ENCODE measurements at places on chromosomes 12 and 14.

DNA sequence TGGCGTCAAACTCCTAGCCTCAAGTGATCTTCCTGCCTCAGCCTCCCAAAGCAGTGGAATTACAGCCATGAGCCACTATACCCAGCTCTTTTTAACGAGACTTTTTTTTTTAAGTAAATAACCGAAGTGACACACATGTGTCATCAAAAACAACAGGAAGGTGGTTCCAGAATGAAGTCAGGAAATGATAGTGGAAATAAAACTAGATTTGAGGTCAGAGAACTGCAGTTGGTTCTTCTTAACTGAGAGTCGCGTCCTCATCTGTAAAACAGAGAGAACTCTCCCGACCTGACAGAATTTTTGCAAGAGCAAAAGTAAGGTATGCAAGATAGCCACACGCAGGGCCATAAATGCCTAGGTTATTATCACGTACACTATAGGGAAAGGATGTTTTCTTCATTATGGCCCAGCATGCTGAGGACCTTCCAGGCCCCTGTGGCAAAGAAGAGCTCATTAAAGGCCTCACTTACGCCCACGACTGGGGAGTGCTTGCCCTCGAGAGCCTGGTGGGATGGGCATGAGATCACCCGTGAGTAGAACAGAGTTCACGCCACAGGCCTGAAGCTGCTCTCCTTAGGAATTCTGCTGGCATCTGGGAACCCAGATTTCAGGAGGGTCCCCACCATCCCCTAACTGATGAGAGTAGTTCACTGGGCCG lies 67.2 kb downstream of the SCARB1 start:
- no peak for DNase-seq

- DNase-seq = no peak
Observed at GRCh38 chr14:37114559-37114958, 57.8 kb downstream of the SLC25A21 start.

GRCh38 chr14:104643306-104643705 lies 38.7 kb upstream of the TMEM179 start:
- DNase-seq = no peak

DNA sequence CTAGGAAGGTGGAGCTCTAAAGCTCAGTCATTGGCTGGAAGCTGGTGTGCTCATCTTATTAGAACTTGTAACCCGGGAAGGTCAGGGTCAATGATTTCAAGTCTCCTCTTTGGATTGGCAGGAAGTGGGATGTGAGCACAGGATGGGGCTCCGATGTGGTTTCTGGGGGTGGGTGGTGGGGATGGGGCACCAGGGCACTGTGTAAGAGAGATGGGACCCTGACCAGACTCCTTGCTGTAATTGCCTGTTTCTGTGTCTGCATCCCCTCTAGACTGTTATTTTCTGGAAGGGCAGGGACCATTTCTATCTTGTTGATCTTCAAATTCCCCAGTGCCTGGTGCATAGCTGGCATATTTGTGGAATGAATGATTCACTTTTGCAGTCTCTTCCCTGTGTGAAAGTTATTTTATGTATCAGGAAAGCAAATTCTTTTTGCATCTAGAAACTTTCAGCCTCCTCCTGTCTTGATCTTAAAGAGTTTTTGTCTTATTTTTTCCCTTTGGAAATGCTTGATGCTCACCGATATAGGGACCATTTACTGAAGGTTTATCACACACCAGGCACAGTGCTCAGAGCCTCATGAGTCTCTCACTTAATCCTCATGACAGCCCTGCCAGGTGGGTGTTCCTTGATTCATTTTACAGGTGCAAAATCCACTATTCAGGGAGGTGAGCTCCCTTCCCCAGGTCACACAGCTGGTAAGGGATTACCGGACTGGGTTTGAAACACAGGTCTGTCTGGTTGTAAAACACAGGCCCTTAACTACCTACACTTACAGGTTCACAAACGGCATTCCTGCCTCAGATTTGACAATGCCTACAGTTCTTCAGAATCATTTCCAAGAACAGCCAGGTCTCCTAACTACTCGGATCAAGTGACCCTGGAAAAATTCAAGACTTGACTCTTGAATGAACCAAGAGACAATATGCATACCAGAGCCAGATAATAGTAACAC lies 86.9 kb upstream of the IGF1 start:
- no peak for DNase-seq

GRCh38 chr14:95317817-95318343 lies 1.8 kb downstream of the CLMN start:
- no peak for DNase-seq

- no peak for DNase-seq
Observed at GRCh38 chr14:73859145-73859544, 7.5 kb downstream of the PTGR2 start.

Measured in CD4-positive, alpha-beta T cell (primary cell).